Stimulated activated CD4-positive, alpha-beta T cell treated with anti-CD3 and anti-CD28 coated beads, Interleukin-1b, Interleukin-23, amount 100 ng/mL, for 1 hour (primary cell): ENCODE measurements at places on chromosomes 1 and 21.

- DNase-seq = no peak
These were observed 6.9 kb downstream of the PEX19 start for GRCh38 chr1:160277987-160278386.

- DNase-seq = no peak
These were observed 96.8 kb upstream of the ADGRL2 start for GRCh38 chr1:81703756-81704463.

DNA sequence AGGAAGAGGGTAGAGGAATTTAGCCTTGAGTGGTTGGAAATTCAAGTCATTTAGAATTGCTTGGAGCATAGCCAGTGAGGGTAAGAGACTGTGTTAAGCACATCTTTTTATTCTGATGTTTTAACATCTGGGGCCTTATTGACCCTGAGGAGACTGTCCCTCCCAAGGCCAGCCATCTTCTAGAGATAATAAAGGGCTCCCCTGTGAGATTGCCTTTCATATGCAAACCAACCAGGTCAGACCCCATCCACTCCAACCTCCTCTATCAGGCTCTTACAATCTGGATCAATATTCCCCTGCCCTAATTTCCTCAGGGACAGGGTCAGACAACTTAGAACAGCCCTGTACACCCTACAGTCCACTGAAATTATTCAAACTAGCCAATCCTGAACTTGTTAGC is 93.8 kb downstream of the ATP1B1 start:
- DNase-seq = no peak

DNA sequence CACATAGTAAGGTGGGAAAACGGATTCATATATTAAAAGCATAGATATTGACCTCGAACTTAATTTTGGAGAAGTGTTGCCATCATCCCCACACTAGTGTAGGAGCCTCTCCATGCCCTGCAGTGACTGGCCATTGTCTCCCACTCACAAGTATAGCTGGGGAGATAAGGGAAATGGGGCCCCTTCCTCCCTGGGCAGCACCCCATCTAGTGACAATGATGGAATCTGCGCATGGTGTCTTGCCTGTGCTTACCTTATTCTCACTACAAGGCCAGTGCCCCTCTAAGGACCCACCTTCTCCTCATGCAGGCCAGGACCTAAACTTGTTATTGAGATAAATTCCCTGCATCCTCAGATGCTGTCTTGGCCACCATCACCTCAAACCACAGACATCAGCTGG is 374.9 kb downstream of the NTNG1 start:
- DNase-seq = no peak

DNA sequence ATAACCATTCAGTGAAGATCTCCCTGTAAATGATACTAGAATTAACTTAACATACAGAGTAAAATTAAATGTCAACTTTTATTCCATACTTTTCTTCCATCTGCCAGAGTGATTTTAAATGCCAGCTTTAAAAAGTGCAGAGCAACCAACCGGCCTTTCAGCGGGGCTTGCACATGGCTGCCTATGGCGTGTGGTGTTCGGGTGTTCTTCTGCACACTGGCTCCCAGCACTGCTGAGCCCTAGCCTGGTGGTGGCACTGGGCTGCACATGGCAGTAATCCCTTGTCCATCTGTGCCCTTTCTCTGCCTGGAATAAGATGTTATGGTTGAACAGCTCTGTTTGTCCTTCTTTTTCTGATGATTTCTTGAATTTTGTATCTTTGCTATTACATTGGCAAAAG is 156.3 kb downstream of the SNX7 start:
- no peak for DNase-seq

- no peak for DNase-seq
These were observed 50.9 kb upstream of the BCAR3 start for GRCh38 chr1:93732514-93732913.

- no peak for DNase-seq
These were observed 182.6 kb upstream of the ARHGEF16 start for GRCh38 chr1:3271866-3272265.

GRCh38 chr1:184930645-184931044 is 43.7 kb downstream of the NIBAN1 start:
- no peak for DNase-seq

DNA sequence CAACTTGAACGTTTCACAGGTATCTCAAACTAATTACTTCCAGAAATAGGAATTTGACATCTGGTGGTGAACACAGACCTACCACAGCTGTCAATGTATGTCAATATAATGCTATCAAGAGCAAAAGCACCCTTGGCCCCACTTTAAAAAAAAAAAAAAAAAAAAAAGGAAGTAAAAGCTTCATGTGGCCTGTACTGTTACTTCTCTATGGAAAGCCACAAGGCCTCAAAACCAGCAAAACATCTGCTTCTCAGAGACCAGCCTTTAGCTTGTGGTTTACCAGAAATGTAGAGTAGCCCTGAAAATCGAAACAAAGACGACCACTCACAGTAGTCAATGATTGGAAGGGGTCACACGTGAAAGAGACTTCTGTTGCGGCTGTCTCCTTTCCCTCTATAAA is 109.6 kb downstream of the SLC45A1 start:
- no peak for DNase-seq

- DNase-seq = no peak
These were observed 10.5 kb downstream of the BCAR3 start for GRCh38 chr1:93671099-93671621.

GRCh38 chr21:34335316-34335715 is 28.5 kb upstream of the KCNE2 start:
- no peak for DNase-seq

GRCh38 chr21:29349702-29350101 is 51.0 kb downstream of the BACH1 start:
- DNase-seq = no peak

GRCh38 chr1:234239936-234240335 is 133.3 kb upstream of the COA6 start:
- DNase-seq = no peak

DNA sequence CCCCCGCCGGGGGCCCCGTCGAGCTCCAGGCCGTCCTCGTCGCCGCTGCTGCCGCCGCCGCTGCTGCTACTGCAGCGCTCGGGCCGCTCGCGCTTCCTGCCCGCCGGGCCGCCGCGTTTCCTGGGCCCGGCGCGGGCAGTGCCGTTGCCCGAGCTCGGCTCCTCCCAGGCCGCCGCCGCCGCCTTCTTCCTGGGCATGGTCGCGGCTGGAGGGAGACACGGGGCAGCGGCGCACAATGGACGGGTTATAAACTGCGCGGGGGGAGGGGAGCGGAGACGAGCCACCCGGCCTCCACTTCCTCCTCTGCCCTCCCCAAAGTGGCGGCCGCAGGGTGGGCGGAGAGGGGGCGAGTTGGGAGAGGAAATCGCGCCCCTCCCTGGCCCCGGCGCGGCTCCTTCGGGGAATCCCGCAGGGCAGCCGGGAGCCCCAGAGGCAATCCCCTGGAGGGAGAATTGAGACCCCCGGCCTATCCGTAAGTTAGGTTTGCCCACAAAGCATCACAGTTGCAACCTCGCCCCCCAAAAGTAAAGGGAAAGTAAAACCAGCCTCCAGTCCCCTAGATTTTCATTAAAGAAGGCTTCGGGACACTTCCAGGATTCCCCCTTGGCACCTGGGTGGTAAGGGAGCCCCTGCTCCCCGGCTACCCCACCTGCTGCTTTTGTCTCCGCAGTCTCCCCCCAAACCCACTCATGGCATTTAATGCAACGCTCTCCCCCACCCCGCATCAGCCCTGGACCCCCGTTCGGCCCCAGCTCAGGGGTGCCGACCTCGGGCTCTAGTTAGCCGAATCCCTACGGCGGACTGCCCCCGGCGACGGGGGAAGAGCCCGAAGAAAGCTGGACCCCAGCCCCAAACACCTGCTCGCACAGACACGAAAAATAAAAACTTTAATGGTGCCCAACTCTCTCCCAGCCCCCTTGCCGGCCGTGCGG is 893 bp downstream of the RCC2 start:
- no peak for DNase-seq

DNA sequence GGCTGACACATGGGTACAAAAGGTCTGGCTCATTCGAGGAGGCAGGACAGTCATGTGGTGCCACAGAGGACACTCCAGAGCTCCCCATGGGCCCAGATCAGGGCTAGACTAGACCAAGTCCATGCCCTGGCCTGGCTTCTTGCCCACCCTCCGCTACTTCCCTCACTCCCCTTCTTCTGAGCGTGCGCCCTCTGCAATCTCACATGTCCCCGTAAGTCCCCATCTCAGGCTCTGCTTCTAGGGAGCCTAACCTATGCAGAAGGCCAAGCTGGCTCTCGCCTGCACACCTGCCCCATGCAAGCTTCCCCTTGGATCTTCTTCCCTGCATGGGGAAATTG is 553.6 kb downstream of the PTPRU start:
- no peak for DNase-seq

DNA sequence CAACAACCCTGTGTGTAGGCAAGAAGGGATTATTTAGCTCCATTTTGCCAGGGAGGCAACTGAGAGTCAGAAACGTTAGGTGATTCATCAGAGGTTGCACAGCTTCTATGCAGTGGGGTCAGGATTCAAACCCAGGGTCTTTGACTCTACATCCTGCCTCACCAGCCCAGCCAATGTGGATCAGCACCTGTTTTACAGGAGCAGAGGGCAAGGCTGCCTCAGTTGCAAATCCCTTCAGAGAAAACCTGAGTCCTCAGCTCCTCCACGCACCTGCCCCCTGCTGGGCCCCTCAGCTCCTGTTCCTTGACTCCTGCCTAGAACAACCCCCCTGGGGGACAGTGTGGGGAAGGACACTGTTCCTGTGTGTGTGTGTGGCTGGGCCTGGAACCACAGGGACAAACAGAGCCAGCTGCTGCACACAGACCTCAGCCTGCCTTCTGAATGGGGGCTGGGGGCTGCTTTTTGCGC is 61.6 kb downstream of the LRRN2 start:
- no peak for DNase-seq

GRCh38 chr1:70090875-70091274 is 114.5 kb downstream of the LRRC40 start:
- DNase-seq = no peak

DNA sequence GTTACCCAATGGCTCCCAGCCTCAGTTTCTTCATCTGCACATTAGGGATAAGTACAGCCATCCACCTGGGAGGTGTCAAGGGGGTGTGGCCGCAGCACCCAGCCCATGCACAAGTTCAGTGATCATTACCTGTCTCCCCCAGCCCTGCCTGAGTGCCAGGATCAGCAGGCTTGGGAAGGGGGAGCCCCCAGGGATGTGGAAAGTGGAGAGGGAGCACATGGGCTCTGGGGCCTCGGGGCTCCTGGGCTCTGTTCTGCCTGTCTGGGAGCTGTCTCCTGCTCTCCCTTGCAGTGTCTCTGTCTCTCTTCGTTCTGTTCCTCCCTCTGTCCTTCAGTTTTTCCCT is 10.8 kb upstream of the PADI1 start:
- no peak for DNase-seq

DNA sequence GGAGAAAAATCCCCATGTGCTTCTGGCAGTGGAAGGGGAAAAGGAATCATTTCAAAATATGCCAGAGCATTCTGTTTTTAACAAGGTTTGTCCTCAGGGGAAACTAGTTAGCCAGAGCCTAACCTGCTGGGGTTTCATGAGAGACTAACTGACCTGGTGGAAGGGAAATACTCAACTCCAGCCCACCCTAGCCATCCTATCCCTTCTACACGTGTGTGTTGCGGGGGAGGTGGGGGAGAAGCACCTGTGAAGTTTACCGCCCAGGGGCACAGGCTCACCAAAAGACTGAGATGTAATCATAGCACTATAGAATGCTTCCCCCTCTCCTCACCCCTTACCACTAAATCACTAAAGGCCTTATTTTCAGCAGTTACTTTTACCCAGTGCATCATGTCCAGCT is 139.5 kb downstream of the GRIK3 start:
- no peak for DNase-seq

DNA sequence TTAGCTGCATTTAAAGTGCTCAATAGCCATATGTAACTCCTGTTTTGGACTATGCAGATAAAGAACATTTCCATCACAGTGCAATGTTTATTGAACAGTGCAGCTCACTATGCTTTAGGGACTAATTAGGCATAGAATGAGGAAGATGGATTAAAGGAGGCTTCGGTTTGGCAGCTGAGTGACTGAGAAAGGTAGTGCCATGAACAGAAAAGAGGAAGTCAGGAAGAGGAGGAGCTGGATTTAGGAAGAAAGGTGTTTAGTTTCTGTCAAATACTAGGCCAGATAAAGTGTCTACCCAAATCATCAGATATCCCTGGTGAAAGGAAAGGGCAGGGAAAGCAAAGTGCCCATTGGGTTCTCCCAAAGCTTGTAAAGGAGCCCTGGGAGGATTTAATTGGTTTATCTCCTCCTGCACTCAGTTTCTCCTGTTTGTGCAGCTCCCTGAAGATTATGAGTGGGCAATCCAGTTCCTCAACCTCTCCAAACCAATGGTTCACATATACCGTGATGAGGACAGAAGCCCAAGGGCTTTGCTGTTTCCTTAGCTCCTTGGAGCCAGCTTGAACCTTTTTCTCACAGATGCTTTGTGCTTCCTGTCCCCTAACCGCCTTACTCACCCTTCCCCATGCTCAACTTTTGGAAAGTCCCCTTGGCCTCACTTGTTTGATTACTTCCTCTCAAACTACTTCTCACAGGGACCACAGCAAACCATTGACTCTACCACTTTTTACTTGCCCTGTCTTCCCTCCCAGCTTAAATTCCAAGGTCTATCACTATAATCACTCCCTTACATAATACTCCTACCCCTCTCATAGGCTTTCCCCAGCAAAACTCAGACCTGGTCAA is 3.5 kb upstream of the RAP1A start:
- DNase-seq = peak; percentile 26

DNA sequence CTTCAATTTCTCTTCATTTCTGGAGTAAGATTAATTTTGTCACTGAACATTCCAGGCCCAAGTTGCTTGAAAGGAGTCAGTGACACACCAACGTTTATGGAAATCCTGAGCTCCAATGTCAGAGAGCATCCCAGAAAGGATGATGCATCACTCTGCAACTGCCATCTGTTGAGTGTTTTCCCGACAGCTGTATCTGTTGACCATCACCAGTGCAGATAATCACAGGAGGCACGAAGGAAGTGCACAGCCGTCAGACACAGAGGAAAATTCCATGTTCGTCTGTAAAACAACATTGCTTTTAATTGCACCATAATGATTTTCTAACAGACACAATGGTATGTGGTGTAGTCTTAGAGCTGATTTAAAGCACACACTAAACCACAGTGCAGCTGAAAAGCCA is 376.7 kb upstream of the ADGRL2 start:
- DNase-seq = no peak

GRCh38 chr1:12703821-12704451 is 12.0 kb upstream of the AADACL3 start:
- DNase-seq = no peak

- DNase-seq = no peak
These were observed 19.4 kb upstream of the USP1 start for GRCh38 chr1:62417351-62417999.

- no peak for DNase-seq
These were observed 10.3 kb downstream of the AHCTF1 start for GRCh38 chr1:246921481-246921880.

DNA sequence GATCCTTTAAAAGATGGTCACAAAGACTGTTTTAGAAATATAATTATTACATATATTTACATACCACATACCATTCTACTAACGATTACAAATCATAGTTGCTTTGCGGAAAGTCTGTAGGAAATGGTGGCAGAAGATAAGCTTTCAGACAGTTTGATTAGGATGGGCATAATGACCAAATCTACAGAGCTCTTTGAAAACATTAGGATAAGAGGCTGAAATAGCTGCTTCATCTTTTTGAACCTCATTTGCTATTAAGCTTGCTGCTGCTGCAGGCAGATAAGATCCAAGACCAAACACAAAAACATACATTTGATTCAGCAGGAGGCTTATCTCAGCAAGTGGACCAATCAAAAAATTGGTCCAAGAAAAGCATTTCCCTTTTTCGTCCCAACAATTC is 47.1 kb downstream of the DDAH1 start:
- no peak for DNase-seq

- DNase-seq = no peak
These were observed 2.1 kb upstream of the ZC3H12A start for GRCh38 chr1:37472281-37472680.
